ENCODE measurements at places on chromosomes 13 and 19.

GRCh38 chr19:45601524-45602374, at the start of gene GPR4:
Gene GPR4, minus strand, starts transcription at chr19:45602212. Its CDS starts 10,346 bp downstream, at chr19:45591866.
- DNase-seq: no peak

GRCh38 chr13:102914339-102914930, 68.6 kb downstream of the ERCC5 start:
- DNase-seq: no peak

DNA sequence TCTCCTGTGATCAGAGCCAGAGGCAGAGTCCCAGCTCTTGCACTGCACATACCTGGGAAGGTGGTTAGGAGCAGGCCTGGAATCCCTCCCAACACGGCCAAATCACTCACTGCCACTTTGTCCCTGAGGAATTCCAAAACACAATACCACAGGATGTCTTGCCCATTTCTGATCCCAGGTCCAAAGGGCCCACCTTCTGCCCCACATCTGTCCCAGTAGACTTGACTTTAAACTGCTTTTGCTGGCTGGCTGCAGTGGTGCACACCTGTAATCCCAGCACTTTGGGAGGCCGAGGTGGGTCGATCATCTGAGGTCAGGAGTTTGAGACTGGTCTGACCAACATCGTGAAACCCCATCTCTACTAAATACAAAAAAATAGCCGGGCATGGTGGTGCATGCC, 18.9 kb downstream of the ZNF536 start:
- DNase-seq: no peak

GRCh38 chr19:50705422-50706019, 14.1 kb downstream of the SHANK1 start:
- DNase-seq: no peak

DNA sequence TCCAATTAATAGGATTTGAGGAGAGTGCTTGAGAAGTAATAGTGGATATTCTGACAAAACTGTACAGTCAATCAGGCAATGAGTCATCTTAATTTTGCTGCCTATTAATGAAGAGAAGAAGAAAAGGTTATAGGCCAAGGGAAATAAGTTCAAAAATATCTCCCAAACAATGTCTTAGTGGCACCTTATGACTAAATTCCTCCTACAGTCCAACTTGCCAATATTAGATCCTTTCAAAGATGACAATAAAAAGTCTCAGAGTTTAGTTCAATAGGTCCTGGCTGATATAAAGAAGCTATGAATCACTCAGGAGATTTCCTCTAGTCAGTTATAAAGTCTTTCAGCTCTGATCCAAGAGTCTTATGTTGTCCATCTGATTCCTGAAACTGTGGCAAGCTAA, 27.9 kb downstream of the UGGT2 start:
- DNase-seq: no peak
